AG08396 (cell line): ENCODE measurements at places on chromosomes 3 and 15.

- DNase-seq, result no peak
Observed at GRCh38 chr3:1275495-1275894, 182.7 kb downstream of the CNTN6 start.

- no peak for DNase-seq
Observed at GRCh38 chr3:142105991-142106390, 43.4 kb downstream of the TFDP2 start.

- DNase-seq, result no peak
Observed at GRCh38 chr3:192861972-192862371, 55.7 kb downstream of the MB21D2 start.

- no peak for DNase-seq
Observed at GRCh38 chr3:160811237-160811548, 55.2 kb downstream of the PPM1L start.

DNA sequence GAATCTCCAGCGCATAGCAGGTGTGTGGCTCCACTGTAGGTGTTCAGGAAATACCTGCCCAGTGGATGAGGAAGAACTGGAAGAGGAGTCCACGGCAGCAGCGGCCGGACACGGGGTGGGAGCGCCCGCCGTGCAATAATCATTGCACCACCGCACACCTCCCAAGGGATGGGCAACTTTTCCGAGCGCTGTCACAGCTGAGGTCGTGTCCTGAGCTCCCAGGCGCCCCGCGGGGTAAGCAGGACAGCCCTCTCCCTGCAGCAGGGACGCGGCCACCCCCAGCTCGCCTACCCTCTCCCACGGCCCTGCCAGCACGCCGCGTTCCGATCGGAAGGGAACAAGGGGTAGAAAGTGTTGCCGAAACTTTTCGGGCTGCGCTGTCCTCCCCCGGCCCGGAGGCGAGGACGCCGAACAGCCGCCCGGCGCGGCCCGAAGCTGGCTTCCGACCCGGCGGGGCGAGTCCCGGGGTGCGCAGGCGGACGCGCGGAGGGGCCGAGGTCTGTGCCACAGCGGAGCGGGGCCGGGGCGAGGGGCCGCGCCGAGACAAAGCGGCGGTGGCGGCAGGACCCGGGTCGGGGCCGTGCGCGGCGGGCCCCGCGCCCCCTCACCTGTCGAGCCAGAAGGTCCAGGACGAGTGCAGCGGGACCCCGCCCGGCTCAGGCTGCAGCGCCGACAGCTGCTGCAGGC is 475 bp downstream of the EIF4E3 start:
- peak; percentile 53 for DNase-seq

- no peak for DNase-seq
Observed at GRCh38 chr3:146507331-146508120, 36.9 kb downstream of the PLSCR1 start.

DNA sequence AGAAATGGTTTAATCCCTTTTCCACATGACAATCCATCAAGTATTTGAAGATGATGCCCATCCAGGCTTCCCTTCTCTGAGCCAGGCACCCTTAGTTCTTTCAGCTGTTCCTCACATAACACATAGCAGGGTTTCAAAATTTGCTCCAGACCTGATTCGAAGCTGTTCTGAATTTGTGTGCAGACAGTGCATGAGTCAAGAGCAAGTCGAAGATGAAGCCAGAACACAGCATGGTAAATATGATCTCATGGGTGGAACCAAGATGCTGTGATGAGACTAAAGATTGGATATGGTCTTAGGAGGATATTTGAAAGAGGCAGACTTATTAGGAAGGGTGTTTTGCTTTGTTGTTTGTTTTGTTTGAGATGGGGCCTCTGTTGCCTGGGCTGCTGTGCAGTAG is 32.6 kb upstream of the PDE8A start:
- DNase-seq, result peak; percentile 19

DNA sequence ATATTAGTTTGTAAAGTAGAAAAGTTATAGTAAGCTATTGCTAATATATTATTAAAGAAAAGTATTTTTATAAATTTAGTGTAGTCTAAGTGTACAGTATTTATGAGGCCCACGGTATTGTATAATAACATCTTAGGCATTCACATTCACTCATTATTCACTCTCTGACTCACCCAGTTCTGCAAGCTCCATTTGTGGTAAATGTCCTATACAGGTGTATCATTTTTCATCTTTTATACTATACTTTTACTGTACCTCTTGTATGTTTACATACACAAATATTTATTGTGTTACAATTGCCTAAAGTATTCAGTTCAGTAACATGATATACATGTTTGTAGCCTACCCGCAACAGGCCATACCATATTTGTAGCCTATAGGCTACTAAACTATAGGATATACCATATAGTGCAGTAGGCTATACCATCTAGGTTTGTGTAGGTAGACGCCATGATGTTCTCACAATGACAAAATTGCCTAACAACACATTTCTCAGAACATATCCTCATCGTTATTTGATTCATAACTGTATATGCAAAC is 246.8 kb upstream of the ALCAM start:
- no peak for DNase-seq

- DNase-seq, result peak; percentile 6
Observed at GRCh38 chr3:4866866-4867265, 112.4 kb upstream of the BHLHE40 start.

- DNase-seq, result peak; percentile 29
Observed at GRCh38 chr3:127639173-127640041, 10.4 kb downstream of the PODXL2 start.

DNA sequence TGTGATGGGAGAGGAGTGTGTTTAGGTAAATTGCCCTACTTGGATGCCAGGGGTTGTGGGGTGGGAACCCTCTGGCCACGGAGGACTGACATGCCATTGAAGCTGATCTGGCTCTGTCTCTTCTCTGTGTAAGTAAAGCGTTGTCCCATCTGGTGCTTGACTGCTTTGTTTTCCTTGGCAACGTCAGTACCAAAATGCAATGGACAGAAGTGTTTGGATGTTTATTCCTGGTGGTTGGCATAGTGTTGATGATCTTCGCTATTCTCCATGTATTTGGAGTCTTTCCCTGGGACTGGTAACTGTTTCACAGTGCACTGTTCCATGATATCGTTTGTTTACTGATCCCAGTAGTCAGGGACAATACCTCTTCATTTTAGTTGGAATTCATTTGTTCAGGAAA is 130.5 kb upstream of the MCTP2 start:
- DNase-seq, result no peak

GRCh38 chr15:40769274-40770146 is at the start of gene C15orf62:
Gene C15orf62 (plus strand): TSS chr15:40769980. CDS start chr15:40770496, 516 bp downstream.
- no peak for DNase-seq

GRCh38 chr15:82312586-82313349 is 36.5 kb downstream of the GOLGA6L10 start:
- no peak for DNase-seq

DNA sequence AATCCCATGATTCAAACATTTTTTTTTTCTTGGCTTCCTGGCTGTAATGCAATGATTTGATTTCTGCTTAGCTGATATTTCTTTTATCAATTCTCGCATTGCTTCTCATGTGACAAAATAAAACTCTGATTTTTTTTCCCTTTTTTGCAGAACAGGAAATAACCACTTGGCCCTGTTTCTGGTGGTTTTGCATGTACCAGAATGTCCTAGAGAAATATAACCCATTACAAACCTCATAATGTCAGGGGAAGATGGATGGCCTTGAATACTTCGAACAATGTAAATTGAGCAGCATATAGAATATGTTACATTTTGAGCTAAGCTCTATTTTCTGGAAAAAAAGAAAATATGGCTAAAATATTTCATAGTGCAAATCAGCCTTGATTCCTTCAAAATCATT is 275.6 kb downstream of the RAP2B start:
- no peak for DNase-seq

GRCh38 chr3:59566481-59566975 is 516.7 kb upstream of the CFAP20DC start:
- no peak for DNase-seq

DNA sequence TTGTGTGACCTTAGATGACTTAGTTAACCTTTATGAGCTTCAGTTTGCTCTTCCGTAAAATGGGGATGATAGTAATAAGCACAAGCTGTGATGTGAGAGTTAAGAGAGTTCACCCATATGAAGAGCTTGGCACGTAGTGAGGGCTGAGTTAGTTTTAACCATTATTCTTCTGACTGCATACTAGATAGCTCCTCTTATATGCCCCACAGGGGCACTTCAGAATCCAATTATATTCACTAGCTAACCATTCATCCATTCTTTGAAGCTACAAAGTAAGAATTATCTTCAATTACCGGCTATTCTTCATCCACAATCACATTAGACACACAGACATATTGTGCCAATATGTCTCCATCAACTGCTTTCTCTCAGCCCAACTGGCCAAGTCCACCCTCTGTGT is 159.0 kb upstream of the STT3B start:
- no peak for DNase-seq

DNA sequence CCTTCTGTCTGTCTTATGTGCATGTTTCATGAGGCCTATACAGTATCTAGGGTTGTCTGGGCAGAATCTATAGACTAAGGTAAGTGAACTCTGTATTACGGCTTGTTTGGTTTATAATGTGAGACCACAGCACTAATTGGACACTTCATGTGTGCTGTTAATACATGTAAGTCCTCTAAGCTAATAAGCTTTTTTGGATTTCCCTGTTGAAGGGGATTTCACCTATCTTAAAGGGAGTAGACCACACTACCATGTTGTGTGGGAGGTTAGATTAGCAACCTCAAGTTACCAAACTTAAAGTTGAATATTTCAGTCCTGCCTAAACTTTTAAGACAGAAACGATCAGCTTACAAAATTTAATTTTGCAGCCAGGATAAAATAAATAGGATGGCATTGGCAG is 189.8 kb upstream of the GOLIM4 start:
- DNase-seq, result no peak

- no peak for DNase-seq
Observed at GRCh38 chr3:195715134-195715533, 5.6 kb upstream of the MUC20 start.

GRCh38 chr3:49869525-49870126 is at the start of gene CAMKV:
Gene CAMKV (minus strand): TSS chr3:49869906. CDS start chr3:49862388, 7,518 bp downstream.
- peak; percentile 26 for DNase-seq

GRCh38 chr3:85297291-85297690 is 338.5 kb downstream of the CADM2 start:
- DNase-seq, result no peak

DNA sequence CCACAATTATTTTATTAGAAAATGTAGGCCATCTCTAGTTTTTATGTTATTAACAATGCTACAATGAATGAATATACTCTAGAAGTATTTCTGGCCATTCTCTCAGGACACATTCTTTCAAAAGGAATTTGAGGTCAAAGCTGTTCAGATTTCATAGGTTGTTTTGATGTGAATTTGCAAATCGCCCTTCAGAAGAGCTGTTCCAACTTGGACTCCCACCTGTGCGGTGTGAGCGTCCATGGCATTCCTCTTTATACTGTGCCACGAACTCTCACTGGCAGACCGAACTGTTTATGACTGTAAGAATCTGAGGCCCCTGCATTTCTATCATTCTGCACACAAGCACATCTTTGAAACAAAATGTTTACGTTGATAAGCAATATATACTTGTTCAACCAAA is 18.6 kb upstream of the SLC24A5 start:
- no peak for DNase-seq

- DNase-seq, result peak; percentile 90
Observed at GRCh38 chr3:170622369-170623159, 36.7 kb upstream of the SLC7A14 start.

DNA sequence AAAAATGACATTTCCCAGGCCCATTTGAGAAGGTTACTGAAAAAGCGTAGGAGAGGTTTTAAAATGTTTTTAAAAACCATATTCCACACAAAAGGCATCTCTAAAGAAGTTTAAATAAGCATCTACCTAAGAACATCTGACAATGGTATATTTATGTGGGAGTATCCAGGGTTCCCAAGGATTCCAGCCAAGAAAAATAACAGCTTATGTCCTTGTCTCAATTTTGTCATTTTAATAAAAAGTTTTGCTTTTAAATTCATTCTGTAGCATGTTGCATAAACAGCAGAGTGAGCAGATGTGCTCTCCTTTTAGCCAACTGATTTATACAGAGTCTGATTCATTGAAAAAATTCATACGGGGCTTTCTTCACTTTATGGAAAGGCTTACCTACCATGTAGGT is 129.9 kb downstream of the LRRC3B start:
- no peak for DNase-seq

DNA sequence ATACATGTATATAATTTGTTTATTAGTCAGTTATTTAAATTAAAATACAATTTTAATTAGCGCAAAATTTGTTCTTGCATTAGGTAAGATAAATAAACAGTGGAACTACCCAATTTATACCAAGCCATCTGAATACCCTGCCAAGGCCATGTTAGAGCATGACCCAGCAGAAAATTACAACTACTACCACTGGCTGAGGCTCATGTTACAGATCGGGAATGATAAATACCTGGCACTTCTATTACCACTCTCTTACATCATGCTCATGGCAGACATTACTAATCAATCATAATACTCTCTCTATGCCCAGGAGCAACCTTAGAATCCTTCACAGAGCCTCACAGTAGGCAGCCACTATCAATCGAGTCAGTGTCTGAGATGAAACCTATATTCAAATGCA is 21.2 kb upstream of the LMOD3 start:
- DNase-seq, result no peak

DNA sequence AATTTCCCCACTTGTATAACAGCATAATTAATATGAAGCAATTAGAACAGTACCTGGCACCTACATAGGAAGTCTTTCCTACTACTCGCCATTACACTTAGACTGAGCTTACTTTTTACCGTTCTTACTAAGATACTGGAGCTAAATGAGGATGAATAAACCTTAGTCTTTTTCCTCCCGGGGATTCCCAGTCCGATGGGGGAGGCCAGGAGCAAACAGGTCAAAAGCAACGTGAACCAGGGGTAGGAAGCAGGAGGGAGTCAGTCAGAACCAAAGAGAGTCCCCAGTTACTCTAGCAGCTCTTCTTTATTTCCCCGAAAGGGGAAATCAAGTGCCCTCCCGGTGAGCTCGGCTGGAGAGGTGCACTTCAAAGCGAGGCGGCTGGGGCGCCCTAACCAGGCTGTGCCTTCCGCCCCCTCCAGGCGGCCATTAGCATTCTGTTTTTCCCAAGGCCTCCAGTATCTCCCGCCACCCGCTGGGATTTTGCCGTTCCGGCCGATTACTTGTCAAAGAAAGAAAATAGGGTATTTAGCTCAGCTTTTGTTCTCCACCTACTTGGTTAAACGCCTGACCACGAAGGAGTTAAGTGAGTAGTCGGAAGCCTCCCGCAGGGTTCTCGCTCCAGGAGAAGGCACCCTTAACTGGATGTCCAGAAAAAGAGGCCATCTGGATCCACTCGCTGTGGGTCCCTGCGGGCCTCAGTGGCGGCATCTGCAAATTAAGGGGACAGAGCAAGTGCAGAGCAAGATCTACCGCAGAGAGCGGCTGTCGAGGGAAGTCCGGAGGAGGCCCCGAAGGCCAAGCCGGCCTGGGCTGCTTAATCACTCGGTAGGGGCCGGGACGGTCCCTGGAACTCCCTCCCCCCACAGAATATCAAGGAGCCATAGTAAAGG is 6.3 kb upstream of the EOMES start:
- no peak for DNase-seq
